ENCODE measurements at places on chromosomes 5 and 9.

- no peak for DNase-seq
Measured at GRCh38 chr5:122713041-122713440, 61.8 kb upstream of the SNX2 start.

DNA sequence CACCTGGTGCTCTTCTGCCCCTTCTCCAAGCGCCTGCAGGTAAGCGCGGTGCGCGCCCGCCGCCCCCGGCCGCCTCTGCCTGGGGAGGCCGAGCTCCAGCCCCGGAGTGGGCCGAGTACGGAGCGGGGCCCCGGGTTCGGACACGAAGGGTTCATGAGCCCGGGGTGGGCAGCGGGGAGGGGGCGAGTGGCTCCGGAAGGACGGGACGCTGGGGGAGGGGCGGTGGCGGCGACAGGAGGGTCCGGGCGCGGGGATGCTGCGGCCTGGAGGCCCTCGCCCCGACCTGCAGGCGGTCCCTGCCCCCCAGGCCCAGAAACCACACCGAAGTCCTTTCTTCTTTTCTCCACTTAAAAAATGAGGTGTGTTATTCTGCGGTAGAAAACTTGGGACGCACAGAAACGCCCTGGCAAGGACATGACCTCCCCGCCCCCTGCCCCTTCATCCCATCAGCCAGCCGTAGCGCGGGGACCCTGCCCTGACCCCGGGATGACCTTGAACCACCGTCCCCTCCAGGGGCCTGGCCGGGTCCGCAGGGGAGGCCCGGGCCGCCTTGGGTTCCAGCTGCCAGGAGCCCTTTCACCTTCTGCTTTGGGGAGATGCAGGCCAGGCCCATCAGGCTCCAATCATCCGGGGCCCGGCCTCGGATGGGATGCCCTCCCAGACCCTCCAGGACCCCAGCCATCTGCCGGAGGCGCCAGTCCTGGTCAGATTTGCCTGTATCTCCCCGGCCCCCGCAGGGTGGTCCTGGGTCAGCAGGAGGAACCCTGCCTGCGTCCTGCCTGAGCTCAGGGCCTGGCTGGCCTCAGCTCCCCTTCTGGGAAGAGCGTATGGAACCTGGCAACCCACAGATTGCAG lies 545 bp downstream of the DIPK1B start:
- DNase-seq = no peak

GRCh38 chr9:78297672-78297961 lies 692 bp downstream of the PSAT1 start:
- DNase-seq = no peak

GRCh38 chr5:65161655-65162054 lies 320.1 kb downstream of the ADAMTS6 start:
- DNase-seq = no peak

DNA sequence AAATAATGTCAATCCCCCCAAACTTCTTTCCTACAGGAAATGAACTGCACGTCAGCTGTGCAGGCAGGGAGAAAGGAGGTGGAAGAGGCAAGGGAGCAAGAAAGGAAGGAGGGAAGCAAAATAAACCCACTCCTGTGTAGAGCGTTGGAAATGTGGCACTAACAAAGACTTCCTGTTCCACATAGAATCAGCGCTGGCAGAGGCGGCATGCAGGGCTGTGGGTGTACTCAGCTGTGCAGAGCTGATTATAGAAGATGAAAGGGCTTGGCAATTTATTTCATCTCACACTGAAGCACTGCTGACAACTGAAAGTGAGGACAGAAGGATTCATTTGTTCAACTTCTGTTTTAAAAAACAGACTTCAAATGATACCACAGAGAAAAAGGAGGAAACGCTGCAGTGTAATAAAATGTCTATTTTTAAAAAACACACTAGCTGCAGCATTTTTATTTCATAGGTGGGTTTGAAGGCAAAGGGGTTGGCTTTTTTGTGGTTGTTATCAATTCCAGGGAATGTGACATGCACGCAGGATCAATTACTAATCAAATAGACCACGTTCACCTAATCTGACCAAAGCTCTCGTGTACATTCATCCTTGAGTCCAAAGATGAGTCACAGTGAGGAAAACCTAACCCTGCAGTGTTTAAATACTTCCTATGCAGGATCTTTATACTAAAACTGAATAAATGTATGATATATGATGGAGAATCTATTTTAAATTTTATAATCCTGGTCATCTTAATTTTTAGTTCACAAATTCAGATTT lies 583.5 kb downstream of the ZNF608 start:
- DNase-seq = no peak

DNA sequence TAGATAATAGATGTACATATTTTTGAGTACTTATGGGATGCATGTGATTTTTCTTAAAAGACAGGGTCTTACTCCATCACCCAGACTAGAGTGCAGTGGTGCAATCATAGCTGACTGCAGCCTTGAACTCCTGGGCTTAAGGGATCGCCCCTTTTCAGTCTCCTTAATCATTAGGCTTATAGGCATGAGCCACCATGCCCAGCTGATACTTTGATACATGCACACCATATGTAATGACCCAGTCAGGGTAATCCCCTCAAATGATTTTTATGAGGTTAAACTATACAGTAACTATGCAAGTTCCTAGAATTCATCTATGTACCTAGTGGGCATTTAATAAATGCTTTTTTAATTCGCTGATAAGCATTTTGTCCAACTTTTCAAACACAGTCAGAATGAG lies 292.3 kb downstream of the DTWD2 start:
- no peak for DNase-seq

DNA sequence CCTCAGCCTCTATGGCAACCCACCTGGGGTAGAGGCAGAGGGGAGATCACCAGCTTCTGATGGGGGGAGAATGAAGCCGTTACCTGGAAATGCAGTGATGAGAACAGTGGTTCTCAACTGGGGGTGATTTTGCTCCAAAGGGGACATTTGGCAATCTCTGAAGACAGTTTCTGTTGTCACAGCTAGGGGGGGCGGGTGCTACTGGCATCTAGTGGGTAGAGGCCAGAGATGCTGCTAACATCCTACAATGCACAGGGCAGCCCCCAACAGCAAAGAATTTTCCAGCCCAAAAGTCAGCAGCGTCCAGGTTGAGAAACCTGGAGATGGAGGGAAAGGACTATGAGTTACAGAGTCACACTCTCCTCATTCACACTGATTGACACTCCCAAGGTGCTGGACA lies 84.5 kb downstream of the FGF1 start:
- DNase-seq = no peak

GRCh38 chr9:34611251-34611810 lies 566 bp downstream of the RPP25L start:
- no peak for DNase-seq

GRCh38 chr5:122916490-122916889 lies 71.1 kb downstream of the SNX24 start:
- no peak for DNase-seq

- DNase-seq = no peak
Measured at GRCh38 chr9:98362624-98363252, 107.3 kb upstream of the TBC1D2 start.

- no peak for DNase-seq
Measured at GRCh38 chr5:119136666-119137318, 65.9 kb downstream of the DMXL1 start.

DNA sequence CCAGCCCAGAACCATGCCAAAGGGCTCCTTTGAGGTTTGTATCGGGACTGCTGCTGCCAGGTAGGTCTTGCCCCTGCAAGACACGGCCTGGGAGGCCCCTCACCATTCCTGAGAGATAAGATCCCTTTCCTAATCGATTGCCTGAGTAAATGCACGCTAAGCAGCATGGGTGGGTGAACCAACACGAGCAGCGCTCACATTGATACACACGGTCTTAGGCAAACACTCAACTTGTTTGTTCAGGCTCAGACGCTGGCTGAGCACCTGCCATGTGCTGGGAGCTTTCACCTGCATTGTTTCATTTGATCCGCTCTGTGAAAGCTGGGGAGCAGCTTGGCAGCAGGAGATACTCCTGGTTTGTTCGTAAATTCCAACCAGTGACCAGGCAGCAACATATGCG lies 76.9 kb upstream of the NEURL1B start:
- DNase-seq = peak; percentile 69

GRCh38 chr5:139671096-139671841 lies 23.1 kb downstream of the CXXC5 start:
- DNase-seq = no peak

GRCh38 chr5:152406082-152406481 lies 1.0 kb upstream of the NMUR2 start:
- DNase-seq = no peak

GRCh38 chr9:77502568-77502967 lies 145.6 kb downstream of the GNA14 start:
- no peak for DNase-seq

- DNase-seq = no peak
Measured at GRCh38 chr5:516338-516925, 7.8 kb downstream of the SLC9A3 start.

GRCh38 chr9:2021731-2022130 lies 6.6 kb downstream of the SMARCA2 start:
- DNase-seq = no peak

DNA sequence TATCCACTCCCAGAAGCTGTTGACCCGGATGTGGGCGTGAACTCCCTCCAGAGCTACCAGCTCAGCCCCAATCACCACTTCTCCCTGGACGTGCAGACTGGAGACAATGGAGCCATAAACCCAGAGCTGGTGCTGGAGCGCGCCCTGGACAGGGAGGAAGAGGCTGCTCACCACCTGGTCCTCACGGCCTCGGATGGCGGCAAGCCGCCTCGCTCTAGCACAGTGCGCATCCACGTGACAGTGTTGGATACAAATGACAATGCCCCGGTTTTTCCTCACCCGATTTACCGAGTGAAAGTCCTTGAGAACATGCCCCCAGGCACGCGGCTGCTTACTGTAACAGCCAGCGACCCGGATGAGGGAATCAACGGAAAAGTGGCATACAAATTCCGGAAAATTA lies 834 bp downstream of the PCDHGA8 start:
- DNase-seq = no peak

- no peak for DNase-seq
Measured at GRCh38 chr5:31581498-31582099, 49.5 kb downstream of the C5orf22 start.

GRCh38 chr5:168057905-168058304 lies 233.5 kb upstream of the WWC1 start:
- no peak for DNase-seq

DNA sequence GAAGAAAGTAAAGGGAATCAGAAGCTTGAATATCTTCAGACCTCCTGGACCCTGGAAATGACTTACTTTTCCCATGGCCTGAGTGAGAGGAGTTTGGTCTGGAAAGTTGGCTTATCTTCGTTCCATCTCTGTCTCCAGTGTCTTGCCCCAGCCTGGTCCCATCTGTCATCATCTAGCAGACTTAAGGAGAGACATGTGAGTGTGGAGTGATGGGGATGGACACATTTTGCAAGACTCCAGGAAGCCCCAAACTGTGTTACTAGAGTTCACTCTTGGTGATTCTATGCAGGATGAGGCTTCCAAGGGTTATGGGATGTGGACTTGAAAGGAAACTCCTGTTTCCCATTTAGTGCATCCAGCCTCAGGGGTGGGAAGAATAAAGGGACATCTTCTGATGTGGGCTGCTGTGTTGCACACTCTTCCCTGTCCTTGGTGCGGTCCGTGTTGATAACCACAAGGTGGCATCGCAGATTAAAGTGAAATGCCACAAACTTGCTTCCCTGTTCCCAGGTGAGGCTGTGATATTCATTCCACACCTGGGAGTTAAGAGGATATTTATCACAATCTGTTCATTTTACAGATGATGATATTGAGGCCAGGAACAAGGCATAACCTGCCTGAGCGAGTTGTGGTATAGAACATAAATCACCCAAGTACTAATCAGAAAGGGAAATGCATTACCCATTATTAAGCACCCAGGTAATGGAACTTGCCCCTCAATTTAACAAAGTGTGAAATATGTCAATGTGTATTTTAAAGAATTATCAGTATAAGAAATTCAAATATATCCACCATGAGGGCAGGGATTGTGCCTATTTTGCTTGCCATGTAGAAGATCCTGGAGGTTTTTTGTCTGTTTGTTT lies 269.9 kb upstream of the PAPPA start:
- peak; percentile 18 for DNase-seq

DNA sequence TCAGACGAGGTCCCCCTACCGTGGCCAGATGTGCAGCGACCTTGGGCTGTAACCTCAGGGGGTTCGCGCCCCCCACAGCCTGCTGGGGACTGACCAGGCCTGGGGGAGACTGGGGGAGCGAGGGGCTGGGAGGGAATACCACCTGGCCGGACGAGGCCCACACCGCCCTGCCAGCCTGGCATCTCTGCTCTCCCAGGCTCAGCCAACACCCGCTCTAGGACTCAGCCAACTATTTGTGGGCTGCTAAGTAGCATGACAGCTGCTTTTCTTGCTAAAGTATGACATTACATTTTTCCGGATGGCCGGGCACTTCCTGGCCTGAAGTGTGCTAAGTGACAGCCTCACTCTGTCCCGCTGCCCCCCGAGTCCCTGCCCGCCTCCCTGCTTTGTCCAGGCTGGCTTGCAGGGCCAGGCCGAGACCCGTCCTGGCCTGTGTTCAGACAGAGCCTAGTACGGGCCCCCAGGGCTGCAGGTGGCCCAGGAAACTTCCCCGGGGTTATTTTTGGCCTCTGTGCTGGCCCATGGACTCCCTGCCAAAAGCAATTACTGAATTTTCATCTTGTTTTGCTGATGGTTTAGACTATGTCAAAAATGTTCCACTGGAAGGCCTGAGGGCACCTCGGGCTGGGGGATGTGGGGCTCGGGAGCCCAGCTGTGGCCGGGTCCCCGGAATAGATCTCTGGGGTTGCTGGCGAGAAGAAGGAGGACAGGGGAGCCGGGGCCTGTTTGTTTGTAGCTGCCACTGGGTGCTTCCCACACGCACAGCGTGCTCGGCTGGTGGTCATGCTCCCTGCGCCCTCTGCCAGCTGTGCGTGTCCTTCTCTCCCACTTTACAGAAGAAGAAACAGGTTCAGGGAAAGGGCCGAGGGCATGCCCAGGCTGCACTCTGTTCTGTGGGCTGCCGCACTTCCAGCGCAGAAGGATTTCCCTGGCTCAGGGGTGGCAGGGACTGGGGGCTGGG lies 13.4 kb upstream of the SLC2A6 start:
- DNase-seq = no peak

- DNase-seq = no peak
Measured at GRCh38 chr9:81118416-81118815, 570.9 kb downstream of the TLE1 start.

- DNase-seq = no peak
Measured at GRCh38 chr5:96657068-96657467, 5.1 kb upstream of the CAST start.

DNA sequence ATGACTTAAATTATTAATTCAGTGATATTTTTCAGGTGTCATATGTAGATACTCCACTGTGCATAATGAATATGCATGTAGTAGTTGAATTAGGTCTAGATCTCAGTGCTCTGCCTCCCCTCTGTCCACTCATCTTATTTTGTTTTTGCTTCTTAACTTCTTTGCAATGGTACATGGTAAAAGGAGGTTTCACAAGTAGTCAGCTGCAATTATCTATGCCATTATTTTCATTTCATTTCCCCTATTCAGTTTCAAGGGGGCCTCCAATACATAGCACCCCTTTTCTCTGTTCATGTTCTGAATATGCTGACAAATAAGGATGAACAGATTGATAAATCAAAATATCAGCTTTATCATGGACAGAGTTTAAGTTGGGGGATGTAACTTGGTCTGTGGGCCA lies 511.6 kb upstream of the ZNF608 start:
- no peak for DNase-seq

GRCh38 chr9:32010322-32010721 lies 374.1 kb upstream of the ACO1 start:
- DNase-seq = no peak

- DNase-seq = no peak
Measured at GRCh38 chr9:16884952-16885513, 14.6 kb upstream of the BNC2 start.

- no peak for DNase-seq
Measured at GRCh38 chr5:111461255-111461671, 51.1 kb downstream of the STARD4 start.

- DNase-seq = no peak
Measured at GRCh38 chr9:123387686-123388085, 31.7 kb downstream of the CRB2 start.

Data from NCI-H1417 treated with DMSO at 0.1 percent for 48 hours (cell line).